ENCODE measurements at places on chromosomes 16 and 17.
A peak's percentile ranks its signal among the peaks of the same experiment; 100 is the strongest.

DNA sequence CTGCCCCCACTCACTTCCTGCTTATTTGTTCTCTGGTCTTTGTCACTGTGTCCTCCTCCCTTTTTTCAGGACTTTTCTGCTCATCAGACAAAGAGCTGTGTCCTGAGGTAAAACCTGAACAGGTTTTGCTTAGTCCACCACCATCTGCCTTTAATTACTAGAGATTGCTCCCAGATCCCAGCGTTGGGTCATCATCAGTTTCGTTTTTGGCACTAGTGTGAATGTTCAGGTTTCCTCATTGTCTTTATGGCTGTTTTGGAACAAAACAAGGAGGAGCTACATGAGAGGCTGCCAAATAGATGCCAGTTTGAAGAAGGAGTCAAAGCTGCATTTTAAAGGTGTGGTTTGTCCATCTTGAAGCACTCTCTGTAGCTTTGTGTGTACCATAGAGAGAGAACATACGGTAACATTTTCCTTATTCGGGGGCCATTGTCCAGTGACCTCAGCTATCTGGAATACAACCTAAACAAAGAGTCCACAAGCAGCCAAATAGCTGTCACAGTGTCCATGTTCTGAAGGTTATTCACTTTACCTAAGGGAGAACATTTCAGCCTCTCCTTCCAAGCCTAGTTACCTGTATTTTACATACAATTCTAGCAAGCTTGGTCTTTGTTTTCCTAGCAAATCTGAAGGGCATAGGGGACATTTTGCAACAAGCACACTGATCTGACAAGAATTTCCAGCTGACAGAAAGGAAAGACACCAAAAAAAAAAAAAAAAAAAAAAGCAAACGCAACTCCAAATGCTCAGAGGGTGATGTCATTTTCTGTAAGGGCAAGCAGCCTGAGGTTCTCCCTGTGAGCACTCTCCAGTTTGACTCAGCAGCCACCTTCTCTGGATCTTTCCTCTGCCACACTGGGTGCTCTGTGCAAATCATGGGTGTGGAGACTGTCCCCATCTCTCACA lies 196.1 kb downstream of the NTN1 start:
- H3K4me3 ChIP-seq = no peak overlapping the region
- no peaks in the 10 kb centered on the region for H3K4me1 ChIP-seq
- H3K27me3 ChIP-seq = no peaks in the 10 kb centered on the region
- no peaks in the 10 kb centered on the region for H3K36me3 ChIP-seq
- H3K27ac ChIP-seq = no peak overlapping the region

DNA sequence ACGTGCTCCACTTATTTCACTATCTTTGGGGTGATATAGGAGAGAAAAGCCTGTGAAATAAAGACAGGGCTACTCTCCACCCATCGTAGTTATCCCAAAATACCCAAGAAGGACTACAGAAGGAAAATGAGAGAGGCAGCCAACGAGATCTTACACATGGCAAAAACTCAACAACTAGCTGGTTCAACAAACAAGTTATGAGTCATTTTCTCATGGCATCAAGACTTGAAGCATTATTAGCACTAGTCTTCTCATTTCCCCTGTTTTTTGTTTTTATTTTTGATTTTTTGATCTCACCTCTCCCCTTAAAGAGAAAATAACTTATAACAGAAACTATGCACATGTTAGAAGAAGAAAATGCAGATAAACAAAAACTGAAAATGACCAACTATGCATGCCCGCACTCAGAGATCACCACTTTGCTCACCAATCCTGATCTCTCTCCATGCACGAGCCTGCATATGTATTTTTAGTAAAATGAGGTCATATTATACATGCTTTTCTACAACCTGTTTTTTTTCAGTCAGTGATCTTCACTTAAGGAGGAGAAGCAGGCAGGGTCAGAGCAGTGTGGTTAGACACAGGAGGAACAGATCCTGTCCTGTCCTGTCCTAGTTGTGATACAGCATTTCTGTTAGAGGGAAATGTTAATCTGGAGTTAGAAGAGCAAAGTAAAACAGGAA lies 22.8 kb downstream of the FAM117A start:
- H3K27me3 ChIP-seq = no peaks in the 10 kb centered on the region
- peaks cover 38% of the 10 kb centered on the region for H3K36me3 ChIP-seq
- H3K27ac ChIP-seq = peak overlapping the region; percentile 100
- H3K4me3 ChIP-seq = peak overlapping the region; percentile 86
- no peak for DNase-seq

DNA sequence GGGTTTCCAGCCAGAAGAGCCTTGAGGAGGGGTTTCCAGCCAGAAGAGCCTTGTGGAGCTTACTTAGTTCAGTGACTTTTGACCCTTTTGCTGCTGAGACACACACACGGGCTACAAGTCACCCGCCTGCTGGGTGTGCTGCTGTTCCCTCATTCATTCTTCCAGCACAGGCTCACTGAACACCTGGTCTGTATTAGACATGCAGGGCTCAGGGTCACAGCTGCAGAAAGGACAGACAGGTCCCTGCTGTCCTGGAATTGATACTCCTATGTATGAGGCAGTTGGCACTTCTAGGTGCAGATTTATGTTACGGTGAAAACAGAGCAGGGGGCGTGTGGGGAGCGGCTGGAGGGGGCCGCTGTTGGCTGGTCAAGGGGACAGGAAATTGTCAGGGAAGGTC lies 6.8 kb downstream of the CACNG4 start:
- H3K4me3 ChIP-seq = no peak overlapping the region
- peaks cover 4% of the 10 kb centered on the region for H3K4me1 ChIP-seq
- H3K27me3 ChIP-seq = peaks cover 30% of the 10 kb centered on the region
- H3K36me3 ChIP-seq = no peaks in the 10 kb centered on the region
- H3K27ac ChIP-seq = no peak overlapping the region

- no peaks in the 10 kb centered on the region for H3K27me3 ChIP-seq
- peaks cover 3% of the 10 kb centered on the region for H3K36me3 ChIP-seq
- H3K4me1 ChIP-seq = peaks cover 39% of the 10 kb centered on the region
These were observed 5.2 kb downstream of the CISD3 start for GRCh38 chr17:38735161-38735997.

DNA sequence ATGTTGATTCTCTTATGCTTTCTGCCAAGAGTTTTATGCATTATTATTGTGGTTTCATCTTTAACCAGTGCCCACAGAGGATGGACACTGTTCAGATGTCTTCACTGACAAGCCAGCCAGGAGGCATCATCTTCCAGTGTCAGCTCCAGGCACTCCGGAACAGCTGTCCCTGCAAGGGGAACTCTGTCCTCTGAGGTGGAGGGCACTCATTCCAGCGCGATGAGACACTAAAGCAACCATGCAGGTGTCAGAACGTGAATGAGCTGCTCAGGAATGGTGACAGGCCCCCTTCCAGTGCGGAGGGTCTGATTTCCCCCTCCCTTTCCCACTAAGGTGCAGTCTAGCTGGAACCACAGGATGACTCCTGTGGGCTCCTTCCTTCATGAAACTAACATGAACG lies 117.5 kb downstream of the NOG start:
- H3K27me3 ChIP-seq = peaks cover 34% of the 10 kb centered on the region
- H3K27ac ChIP-seq = no peak overlapping the region
- no peak for DNase-seq
- H3K4me3 ChIP-seq = no peak overlapping the region

- peaks cover 31% of the 10 kb centered on the region for H3K27me3 ChIP-seq
- H3K27ac ChIP-seq = no peak overlapping the region
- no peak overlapping the region for H3K4me3 ChIP-seq
These were observed 231.1 kb downstream of the COPRS start for GRCh38 chr17:31627960-31628359.

Data from activated CD8-positive, alpha-beta memory T cell treated with anti-CD3 and anti-CD28 coated beads, Interleukin-2, amount 10 ng/mL, durations not matched to agents 7 days and 5 days (primary cell).